ENCODE measurements at places on chromosomes 12 and 14.

- DNase-seq: no peak
Measured at GRCh38 chr12:66503746-66504145, 175.1 kb downstream of the GRIP1 start.

DNA sequence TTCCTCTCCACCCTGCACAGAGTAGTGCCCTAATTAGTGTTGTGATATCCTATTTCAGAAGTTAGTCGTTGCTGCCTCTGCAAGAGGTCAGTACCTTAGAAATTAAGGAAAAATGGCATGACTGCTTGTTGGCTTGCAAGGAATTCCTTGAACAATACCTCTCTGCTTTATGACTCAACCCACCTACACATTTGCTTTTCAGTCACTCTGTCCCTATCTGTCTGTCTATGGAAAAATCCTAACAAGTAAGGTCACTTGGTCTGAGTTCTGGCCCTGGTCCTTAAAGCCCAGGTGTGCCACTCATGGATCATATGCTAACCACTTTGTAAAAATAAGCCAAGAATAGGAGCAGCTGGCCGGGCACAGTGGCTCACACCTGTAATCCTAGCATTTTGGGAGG is 116.4 kb upstream of the ATF1 start:
- no peak for DNase-seq

DNA sequence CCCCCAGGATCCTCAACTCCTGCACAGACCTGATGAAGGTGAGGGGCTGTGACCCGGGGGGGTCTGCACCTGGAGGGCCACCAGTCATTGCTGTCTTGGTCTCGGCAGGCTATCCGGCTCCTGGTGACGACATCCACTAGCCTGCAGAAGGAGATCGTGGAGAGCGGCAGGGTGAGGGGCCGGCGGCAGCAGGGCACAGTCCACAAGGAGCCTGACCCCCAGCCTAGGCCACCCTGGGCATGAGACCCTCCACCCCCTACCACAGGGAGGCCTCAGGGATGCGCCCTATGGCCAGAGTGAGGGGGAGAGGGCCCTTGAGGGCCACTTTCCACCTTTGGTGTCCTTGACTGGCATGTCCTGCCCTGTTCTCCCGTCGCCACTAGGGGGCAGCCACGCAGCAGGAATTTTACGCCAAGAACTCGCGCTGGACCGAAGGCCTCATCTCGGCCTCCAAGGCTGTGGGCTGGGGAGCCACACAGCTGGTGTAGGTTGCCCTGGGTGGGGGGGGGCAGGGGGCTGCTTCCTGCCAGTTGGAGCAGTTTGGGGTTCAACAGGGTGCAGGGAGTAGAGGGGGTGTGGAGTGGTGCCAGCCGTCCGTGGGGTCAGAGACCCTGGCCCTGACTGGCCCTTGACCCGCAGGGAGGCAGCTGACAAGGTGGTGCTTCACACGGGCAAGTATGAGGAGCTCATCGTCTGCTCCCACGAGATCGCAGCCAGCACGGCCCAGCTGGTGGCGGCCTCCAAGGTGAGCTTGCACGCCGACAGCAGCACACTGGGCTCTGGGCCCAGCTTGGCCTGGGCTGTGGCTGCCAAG is 25.0 kb downstream of the HIP1R start:
- DNase-seq: peak; percentile 71

DNA sequence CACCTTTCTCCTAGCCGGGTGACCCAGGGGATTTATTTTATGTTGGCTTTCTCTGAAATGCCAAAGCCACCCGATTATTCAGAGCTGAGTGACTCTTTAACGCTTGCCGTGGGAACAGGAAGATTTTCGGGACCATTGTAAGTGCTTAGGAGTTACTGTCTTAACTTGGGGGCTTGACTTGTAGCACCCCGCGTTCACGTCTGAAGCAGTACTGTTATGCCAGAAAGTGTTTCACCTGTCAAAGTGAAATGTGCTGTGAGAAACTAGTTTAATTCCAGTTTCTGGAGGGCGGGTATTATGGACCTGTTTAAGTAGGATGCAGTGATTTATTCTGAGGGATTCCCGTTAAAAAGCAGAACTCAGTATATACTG is 218 bp downstream of the LYSET start:
- no peak for DNase-seq

DNA sequence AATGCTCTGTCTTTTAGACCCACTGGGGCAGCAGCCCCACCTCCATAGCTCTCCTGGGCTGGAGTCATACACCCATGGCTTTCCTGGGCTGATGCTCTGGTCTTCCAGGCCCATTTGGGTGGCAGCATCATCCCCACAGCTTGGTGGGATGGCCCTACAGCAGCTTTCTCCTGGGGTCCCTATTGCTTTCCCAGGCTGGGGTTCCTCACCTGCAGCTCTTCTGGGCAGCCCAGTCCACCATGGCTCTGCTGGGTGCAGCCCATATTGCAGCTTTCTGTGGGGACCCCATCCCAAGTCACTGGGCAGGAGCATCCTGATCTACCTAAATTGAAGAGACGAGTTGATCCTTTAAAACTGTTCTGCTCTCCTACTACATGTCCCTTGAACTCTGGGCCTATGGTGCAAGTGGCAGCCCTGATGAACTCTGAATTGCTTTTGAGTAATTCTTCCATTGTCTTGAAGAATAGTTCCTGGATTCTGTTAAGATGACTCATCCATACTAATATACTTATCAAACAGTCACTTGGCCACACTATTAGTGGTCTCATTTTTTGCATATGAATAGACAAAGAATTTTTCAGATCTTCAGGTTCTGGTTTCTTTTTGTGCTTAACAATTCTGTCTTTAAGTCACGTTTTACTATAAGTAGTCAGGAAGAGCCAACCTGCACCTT is 390.1 kb downstream of the DPF3 start:
- no peak for DNase-seq
